Dermis blood vessel endothelial cell (primary cell): ENCODE measurements at places on chromosomes 2 and 18. TPM values are rescaled to one million over a fixed set of nuclear protein-coding genes. Genes with fewer than 3 reads are reported as not detected.

SOX11 gene
- not detected in 2 replicates for total RNA-seq

GRCh38 chr2:121898483-121898882 lies 143.0 kb downstream of the TSN start:
- DNase-seq: peak; percentile 80

DSC1 gene
- total RNA-seq: not detected in 2 replicates

RAX gene
- not detected in 2 replicates for total RNA-seq

DNA sequence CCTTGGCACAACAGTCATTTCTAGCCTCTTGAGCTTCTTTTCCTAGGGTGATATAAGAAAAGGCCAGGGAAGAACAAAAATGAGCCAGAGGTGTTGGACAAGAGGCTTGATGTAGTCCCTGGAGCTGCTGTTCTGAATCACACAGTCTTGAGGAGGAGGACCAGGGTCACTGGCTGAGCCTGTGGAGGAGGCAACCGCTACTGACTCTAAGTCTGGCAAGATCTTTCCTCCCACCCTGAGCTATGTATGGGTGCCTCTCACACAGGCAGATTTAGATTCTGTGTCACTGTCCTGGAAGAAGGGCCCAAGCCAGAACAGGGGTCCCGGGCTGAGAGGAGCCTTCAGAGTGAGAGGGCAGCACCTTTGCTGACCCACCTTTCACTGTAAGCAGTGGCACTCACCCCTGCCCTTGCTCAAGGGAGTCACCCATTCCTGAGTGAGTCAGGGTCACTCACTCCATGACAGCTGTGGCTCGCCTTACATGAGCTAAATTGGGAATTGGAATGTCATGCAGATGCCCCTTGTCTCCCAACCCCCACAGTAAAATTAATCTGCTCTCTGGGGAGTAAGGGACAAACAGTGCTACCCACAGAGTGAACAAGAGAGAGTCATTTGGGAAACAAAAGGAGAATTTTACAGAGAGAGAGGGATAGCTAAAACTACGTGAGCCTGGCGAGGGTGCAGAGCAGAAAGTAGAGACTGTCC lies at the start of gene TRIM54:
TSS of gene TRIM54 (plus strand) at position 575 of the 705 bp plus-strand sequence. CDS start 303 bp downstream, outside the sequence.
- DNase-seq: no peak
